ENCODE measurements at places on chromosomes 7 and 10.

DNA sequence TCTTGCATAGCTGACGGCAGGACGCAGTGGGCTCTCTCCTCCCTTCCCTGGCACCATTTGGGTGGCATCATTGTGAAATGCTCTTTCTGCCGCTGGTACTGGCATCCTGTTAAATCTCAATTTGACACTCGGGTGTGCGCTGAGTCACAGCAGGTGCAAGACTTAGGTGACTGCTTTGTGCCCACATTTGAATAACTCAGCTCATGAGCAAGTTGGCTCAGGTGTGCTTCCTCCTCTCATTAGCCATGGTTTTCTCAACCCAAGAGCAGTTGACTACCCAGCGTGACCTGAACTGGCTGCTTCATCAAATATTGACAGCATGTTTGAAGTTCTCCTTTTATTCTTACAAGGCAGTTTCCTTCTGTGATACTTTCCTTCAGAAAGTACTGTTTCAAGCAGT, 24.6 kb upstream of the NFE2L3 start:
- DNase-seq: peak; percentile 32

GRCh38 chr10:13352519-13352918, 4.4 kb upstream of the SEPHS1 start:
- no peak for DNase-seq

DNA sequence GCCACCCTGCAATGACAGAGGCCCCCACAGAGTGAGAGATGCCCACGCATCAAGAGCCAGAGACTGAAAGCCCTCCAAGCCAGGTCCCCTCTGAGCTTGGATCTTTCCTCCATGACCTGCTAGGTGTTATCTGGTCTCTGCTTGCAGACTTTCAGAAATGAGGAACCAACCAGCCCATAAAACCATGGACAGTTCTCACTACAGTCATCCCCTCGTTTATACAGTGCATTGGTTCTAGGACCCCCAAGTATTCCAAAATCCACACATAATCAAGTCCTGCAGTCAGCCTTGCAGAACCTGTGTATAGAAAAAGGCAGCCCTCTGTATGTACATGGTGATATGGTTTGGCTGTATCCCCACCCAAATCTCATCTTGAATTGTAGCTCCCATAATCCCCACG, 23.1 kb downstream of the NPFFR1 start:
- no peak for DNase-seq

- no peak for DNase-seq
Observed at GRCh38 chr10:124874-125273, 10.4 kb upstream of the ZMYND11 start.

GRCh38 chr7:57529931-57530330, 80.0 kb downstream of the ZNF716 start:
- DNase-seq: no peak

DNA sequence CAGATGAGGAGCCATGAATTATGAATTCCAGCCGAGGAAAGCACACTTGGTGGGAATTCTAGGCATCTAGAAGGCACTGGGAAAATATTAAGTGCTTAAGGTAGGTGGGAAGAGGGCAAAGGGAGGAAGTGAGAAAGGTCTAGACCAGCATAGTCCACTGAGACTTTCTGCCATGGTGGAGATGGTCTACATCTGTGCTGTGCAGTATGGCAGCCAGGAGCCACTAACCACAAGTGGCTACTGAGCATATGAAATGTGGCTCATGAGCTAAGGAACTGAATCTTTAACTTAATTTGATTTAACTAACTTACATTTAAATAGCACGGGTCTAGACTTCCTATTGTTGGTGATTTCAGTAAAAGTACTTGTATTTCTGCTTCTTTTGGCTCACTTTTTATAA, 82.5 kb upstream of the SEM1 start:
- DNase-seq: no peak

DNA sequence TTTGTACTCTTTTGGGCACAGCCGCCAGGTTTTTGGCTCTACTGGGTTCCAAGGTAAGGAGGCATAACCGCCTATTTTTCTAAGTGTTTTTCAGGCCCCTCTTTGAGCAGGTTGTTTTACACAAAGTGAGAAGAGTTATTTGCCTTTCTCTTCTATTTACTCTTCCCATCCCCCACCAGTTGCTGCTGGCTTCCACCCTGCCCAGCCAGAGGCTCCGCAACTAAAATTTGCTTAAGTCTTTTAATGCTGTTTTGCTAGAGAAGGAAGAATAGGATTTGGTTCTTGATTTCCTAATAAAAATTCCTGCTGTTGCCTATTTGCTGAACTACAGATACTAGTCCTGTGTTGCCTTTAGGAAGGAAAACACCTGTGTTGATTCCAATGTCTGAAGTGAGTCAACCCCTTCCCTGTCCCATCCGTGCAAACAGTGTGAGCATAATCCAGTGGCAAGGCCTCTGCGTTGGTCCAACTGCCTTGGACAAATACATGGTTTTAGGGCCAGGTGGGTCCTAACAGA, 1.9 kb downstream of the PLA2G12B start:
- DNase-seq: no peak

- no peak for DNase-seq
Observed at GRCh38 chr10:51112013-51112412, 37.7 kb downstream of the PRKG1 start.

- no peak for DNase-seq
Observed at GRCh38 chr7:113813471-113813870, 105.3 kb downstream of the PPP1R3A start.

GRCh38 chr10:132075909-132076577, 10.3 kb downstream of the JAKMIP3 start:
- no peak for DNase-seq

DNA sequence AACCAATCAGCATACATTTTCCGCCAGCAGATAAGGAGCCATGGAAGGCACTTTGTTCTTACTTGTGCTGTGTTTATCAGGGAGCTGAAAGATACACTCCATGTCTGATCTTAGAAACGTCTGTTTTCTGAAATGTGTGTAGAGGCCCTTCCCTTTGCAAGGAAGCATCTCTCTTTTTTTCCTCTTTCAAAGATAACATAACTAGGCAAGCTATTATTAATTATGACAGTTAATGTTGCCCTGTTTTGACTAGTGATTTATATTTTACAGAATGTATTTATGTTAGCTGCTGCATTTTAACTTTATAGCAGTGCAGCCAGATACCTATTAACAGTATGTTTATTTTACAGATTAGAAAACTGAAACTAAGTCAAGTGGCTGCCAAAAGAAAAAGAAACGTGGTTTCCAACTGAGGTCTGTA, 683.2 kb upstream of the IGFBP3 start:
- no peak for DNase-seq

GRCh38 chr7:44326261-44327125, 1.1 kb upstream of the CAMK2B start:
- DNase-seq: no peak

DNA sequence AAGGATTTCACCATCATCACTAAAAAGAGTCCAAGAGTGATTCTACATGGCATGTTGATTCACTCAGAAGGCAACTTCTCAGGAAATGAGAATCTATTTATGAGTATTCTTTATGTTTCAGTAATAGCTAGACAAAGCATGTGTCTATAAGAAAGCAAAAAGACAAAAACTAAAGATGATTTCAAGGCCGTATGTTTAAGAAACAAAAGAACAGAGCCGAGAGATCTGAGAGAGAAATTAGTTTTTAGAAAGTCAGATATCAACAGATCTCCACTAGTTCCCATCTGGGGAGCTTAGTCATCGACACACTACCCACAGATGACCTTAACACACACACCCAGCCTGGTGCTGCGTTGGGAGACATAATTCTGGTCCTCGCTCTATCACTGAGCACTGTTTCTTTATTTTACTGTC, 21.0 kb downstream of the PIP4K2A start:
- no peak for DNase-seq
